Suppressor macrophage treated with lipopolysaccharide for 4 hours (primary cell): ENCODE measurements at places on chromosomes 13 and 19.

DNA sequence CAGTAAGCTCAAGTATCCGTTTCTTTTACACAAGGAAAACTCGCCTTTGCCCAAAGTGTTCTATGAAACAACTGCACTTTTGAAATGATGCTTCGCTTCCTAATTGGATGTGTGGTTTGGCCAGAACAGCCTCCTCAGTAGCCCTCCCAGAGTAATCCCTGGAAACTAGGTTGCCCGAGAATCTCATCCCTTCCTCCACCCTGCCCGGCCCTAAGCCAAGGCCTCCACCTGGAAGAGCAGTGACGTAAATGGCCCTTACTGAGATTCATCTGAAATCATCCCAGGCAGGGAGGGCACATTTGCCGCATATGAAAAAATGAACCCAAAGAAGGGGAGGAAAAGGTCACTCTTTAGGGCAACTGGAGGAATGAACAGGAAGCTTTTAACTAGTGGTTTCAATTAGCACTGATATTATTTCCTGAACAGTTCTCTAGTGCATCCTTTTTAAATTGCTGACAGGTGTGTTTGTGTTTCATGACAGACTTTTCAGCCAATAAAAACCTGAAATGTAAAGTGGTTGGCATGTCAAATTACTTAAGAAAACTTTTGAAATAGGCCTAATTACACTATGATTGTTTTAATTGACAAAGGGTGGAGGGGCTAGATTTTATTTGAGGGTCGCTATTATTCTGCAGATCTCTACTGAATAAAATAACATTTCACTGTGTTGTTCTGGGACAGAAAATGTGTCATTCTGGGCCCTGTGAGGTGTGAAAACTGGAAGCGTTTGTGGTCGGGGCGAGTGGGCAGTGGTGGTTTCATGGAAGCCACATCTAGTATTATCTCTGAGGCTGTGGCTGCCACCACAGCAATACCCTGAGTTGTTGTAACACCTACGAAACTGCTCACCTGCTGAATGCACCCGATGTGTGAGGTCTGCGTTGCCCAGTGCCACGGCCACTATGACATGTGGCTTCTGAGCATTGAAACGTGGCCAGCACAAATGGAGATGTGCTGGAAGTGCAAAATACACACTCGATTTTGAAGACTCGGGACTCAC lies 112.1 kb downstream of the ZIC5 start:
- DNase-seq = no peak

DNA sequence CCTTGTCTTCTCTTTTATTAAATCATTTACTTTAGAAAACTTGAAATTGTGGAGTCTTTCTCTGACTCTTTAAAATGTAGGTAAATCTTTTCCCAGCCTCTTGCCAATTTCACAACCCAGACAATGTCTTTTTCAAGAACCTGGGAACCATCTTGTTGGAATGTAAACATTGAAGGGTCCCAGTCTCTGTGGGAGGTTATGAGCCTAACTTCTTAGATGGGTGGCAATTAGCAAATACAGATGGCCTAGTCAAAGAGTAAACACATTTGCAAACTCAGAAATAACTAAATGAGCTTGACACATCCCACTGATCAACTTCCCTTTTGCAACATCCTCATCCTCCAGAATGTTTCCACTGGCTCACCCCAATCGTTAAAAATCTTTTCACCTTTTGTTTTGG lies 721.0 kb downstream of the PCDH9 start:
- no peak for DNase-seq

DNA sequence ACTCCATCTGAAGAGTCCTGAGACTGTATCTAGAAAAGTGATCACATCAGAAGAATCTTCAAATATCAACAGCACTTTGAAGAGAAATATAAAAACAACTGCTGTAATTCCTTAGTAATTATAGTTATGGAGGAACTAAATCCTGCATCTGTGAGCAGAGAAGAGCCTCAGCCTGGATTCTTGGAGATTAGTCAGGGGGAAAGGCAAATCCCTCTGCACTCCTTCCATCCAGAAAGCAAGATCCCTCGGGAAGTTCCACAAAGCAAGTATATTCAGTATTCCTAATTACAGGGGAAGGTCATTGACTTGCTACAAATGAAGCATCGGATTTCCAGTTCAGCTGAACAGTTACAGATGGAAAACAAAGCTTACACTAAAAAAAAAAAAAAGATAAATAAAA lies 256.6 kb upstream of the IPO5 start:
- no peak for DNase-seq

DNA sequence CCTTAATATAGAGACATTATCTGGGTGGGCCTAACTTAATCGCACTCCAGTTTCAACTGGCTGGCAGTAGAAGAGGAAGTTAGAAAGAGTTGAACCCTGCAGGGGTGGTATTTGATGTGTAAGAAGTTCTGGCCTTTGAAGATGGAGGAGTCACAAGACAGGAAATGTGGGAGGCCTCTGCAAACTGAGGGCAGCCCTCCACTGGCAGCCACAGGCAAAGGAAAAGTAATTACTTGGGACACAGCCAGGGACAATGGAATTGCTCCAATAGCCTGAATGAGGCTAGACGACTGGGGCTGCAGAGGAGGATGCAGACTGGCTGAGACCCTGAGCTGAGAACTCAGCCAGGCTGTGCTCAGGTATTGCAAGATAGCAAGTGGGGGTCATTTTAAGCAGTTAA lies 703.3 kb upstream of the ARGLU1 start:
- DNase-seq = no peak

GRCh38 chr19:595326-596262 lies 5.9 kb downstream of the HCN2 start:
- no peak for DNase-seq

DNA sequence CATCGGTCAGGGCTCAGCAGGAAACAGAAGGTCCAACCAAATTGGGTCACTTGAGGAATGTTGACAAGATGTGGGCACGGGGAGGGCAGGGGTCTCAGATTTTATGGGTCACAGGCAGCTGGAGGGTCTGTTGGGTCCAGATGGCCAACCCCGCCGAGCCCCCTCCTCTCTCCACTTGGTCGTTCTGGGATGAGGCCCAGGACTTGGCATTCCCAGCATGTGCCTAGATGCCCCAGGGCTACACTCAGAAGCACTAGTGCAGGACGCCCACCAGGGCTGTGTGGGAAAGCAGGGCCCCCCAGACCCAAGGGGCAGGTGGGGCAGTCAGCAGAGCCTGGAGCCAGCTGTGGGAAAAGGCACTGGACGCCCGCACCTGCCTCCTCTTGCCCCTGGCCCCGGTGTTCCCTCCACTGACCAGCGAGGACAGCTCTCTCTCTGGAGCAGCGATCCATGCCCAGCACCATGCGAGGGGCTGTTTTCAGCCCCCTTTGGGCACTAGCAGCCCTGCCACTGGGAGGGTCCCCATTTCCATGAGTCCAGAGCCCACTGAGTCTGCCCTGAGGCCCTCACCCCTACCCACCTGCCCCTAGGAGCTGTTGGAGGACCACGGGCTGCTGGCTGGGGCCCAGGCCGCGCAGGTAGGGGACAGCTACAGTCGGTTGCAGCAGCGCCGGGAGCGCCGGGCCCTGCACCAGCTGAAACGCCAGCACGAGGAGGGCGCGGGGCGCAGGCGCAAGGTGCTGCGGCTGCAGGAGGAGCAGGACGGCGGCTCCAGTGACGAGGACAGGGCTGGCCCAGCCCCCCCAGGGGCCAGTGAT lies 26.0 kb downstream of the DHX34 start:
- no peak for DNase-seq

DNA sequence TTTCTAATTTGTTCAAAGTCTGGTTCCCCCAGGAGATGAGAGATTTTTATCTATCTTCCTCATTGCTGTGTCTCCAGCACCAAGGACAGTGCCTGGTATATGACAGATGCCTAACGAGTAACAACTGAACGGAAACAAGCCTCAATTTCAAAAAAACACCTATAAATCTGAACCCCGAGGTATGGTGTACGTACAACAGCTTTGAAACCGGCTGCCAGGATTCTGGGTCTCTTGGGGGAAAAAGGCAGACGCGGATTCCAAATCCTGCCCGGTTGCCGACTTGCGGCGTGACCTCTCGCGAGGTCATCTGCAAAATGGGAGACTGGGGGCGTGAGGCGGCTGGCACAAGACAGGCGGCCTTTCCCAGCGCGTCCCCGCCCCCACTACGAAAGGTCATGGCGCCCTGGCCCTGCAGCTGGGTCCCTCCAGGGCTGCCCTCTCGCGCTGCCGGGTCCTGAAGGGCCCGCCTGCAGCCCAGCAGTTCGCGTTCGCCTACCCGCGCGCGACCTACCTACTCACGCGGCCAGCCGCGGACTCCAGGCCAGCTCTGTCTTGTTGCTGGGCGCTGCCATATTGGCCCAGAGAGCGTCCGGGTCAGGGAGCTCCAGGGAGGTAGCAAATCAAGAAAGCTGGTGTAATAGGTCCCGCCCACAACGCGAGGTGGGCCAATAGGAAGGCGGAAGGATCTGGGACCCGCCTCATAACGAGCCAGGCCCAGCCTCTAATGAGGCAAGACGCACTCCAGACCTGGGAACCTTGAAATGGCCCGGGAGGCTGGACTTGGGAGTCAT lies at the start of gene ECSIT:
Gene ECSIT, minus strand, starts transcription at position 584 of the 791 bp plus-strand sequence. CDS start 9,964 bp downstream, outside the sequence.
- peak; percentile 99 for DNase-seq

DNA sequence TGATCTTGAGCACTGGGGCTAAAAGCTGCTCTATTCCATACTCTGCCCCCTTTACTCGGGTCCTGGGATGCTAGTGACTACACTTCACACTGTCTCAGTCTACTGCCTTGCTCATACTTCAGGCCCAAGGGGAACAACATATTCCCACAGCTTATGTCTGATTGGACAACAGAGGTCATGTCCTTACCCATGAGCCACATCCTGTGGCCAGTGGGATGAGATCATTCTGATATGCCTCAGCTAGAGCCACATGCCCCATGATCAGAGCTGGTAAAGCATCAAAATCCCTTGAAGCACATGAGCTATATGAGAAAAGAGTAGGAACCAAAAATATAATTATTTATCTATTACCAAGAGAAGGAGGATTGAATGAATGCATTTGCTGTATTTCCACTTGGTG lies 290.1 kb upstream of the TSHZ3 start:
- DNase-seq = peak; percentile 1

- DNase-seq = no peak
Measured at GRCh38 chr19:13742756-13743155, 21.6 kb upstream of the MRI1 start.

- no peak for DNase-seq
Measured at GRCh38 chr13:96223231-96223630, 133.3 kb downstream of the HS6ST3 start.

DNA sequence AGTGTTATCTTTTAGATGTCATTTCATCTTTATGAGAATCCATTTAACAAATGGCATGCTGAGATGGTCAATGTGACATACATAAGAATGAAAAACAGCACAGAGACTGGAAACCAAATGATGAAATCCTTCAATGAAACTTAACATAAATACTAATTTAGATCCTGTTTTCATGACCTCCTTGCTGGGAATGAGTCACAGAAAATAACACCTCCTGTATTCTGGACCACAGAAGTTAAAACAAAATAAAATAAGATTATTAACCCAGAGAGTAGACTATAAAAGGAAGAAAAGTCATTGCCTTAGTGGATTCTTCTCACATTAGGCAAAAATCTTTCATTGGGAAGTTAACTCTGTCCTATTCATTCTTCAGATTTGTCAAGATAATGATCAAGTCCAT lies 1.6 kb downstream of the DIAPH3 start:
- no peak for DNase-seq

DNA sequence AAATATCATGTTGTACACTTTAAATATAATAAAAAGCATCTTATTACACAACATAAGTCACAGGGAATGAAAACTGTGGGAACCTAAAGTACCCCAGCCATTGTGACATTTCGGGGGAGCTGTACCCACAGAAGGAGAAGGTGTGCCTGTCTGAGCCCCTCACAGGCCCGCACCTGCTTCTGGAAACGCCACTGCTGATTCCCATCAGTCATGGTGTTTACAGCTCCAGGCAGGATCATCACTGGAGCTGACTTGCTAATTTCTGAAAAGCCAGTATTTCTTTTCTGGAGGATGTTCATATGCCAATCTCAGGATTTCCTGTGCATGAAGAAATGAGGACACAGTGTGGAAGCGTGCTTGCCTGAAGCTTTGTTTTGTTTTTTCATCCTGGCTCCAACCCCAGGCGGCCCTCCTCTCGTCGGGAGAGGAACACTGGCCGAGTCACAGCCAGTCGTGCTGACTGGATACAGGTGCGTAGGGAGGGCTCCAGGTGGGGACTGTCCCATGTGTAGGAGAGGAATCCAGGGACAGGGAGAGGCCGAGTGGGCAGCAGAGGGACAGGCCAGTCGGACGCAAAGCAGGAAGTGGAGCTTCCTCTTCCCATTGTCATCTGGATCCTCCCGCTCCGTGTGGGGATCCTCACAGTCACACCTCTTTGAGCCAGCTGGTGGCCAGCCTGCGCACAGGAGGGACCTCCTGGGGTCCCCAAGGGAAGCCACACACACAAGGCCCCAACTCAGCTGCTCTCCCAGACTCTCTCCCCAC lies 4.2 kb upstream of the ATP12A start:
- DNase-seq = no peak

DNA sequence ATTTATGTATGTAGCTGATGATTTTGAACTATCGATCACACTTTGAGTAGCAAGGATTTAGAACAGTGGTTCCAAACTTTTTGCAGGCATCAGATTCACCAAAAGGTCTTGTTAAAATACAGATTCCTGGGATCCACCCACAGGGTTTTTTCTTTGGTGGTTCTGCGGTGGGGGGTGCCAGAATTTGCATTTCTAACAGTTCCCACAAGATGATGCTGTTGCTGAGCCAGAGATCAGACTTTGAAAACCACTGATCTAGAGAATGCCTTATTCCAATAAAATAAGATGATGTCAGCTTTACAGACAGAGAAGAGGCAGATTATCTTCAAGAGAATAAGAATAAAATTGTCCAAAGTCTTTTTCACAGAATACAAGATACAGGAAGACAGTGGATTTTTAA lies 80.9 kb upstream of the SHISA2 start:
- no peak for DNase-seq

DNA sequence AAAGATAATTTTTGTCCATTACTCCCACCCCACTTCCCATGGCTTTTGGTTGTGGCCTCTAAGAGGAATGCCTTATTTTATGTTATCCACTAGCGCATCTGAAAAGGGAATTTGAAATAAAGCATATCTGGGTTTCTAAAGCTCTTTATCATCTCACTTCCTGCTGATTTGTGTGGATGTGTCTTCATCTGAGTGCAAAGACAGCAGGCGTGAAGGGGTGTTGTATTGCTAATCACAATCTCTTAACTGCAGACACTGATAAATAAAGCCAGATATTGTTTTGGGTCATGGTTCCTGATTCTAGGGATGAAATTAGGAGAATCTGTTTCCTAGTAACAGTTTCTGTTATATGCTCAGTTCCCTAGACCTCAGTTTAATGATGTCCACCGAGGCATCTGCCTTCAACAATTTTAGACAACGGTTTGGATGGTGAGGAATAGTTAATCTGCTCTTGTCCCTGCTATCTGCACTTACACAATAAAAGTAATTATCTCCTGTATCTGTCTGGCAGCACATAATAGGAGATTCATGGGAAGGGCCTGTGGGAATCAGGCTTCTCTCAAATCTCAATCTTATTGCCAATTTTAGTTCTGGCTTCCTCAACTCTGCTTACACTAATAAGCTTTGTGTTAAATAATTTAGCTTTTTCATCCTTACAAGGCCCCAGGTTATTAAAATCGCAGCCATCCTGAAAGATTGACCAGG lies 517.9 kb upstream of the ATXN8OS start:
- no peak for DNase-seq
